ENCODE measurements at places on chromosomes 7 and 10.

GRCh38 chr10:132536241-132536876, 1.2 kb upstream of the INPP5A start:
- DNase-seq = no peak

- no peak for DNase-seq
Measured at GRCh38 chr7:71281261-71281660, 149.3 kb downstream of the GALNT17 start.

GRCh38 chr10:46528171-46528671, 28.2 kb downstream of the GPRIN2 start:
- DNase-seq = no peak

DNA sequence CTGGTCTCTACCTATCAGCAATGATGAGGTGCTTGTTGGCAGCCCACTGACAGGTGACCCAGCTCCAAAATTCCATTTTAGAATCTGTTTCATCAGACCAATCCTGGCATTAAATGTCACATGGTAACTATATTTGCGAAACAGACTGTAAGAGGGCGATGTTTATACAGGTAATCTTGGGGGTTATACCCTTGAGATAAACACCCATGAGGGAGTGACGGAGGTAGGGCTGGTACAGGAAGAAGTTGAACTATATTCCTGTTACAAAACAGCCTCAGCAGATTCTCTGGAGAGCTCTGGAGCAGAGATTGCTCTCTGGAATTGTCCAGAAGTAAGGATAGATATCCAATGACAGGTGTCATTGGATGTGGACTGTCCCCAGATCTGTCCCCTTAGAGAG, 444.8 kb upstream of the DPP6 start:
- DNase-seq = no peak

- no peak for DNase-seq
Measured at GRCh38 chr7:126780993-126781392, 471.7 kb downstream of the GRM8 start.

- DNase-seq = no peak
Measured at GRCh38 chr7:92988941-92989545, 128.7 kb downstream of the SAMD9 start.

DNA sequence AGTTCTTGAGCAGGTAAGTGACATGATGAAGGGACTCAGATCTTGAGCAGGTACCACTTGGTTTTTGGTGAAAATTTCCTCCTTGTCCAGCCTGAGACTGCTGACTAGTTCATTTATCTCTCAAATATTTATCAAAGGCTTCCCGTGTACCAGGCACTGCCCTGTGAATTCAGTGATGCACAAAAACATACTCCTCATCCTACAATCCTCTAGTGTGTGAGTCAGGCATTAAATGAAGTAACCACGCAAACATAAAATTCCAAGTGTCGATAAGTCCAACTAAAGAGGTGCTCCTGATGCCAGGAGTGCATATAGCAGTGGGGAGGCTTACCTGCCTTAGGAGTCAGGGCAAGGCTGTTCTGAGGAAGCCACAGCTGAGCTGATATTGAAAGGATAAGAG, 41.5 kb upstream of the LBX1 start:
- no peak for DNase-seq

DNA sequence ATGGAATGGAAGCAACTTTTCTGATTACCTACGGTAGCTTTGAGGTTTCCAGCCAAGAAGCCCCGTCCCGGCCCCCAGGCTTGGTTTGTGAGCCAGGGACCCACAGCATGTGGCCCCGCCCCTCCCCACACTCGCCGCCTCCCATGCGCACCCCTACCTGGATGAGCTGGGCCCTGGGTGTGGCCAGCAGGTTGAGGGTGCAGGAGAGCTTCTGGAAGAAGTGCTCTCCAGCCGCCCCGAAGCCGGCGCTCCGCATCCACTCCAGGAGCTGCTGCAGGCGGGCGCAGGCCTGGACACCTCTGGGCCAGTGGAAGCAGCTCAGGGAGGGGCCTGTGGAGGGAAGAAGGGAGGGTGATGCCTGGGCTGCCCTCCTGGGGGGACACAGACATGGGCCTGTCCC, 39.7 kb downstream of the AP5Z1 start:
- DNase-seq = no peak

- DNase-seq = no peak
Measured at GRCh38 chr7:32670110-32671025, 175.1 kb downstream of the AVL9 start.

- no peak for DNase-seq
Measured at GRCh38 chr7:27092819-27093110, 3.0 kb downstream of the HOXA1 start.

Measured in activated naive CD8-positive, alpha-beta T cell treated with anti-CD3 and anti-CD28 coated beads, Interleukin-2, amount 50 U/mL, for 16 hours (primary cell).